Activated CD8-positive, alpha-beta memory T cell treated with anti-CD3 and anti-CD28 coated beads for 48 hours (primary cell): ENCODE measurements at places on chromosomes 16 and 17.
A peak's percentile ranks its signal among the peaks of the same experiment; 100 is the strongest.

DNA sequence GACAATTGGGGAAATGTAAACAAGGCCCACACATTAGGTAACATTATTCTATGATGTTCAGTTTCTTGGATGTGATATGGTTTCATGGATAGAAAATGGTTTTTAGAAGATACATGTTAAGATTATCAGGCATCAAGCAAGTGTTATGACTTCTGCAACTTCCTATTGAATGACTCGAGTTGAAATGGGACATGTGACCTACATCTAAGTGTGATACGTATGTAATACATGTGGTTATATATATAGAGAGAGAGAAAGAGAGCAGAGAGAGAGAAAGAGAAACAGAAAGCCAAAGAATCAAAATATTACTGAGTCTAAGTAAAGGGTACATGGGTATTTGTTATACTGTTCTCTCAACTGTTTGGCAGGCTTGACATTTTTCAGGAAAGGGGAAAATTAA is 1.7 kb downstream of the TMEM170A start:
- no peak for DNase-seq

- no peak for DNase-seq
These were observed 90.7 kb downstream of the PITPNC1 start for GRCh38 chr17:67467500-67468455.

DNA sequence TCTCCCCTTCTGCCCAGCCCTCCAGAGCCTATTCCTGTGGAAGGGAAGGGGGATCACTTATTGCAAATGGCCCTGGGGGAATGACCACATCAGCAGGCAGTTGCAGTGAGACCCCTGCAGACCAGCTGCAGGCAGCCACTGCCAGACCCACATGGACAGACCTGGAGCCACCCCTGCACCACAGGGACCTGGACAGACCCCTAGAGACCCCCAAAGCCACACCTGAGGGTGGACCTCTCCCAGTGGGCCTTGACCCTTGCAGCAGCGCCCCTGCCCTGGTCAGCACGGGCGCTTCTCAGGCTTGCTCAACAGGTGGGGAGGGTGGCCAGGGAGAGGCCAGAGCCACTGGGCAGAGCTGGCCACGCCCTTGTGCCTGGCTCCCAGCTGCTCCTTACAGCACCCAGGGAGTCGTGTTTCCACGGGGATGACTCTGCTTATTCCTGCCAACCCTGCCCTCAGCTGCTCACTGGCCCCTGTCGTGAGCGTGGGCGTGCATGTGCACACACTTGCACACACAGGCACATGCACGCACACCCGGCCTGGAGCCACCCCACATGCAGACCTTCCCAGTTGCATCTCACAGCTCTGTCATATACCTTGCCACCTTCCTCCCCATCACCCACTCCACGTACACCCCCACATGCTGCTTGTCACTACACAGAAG is 1.3 kb upstream of the SCN4A start:
- no peak for DNase-seq

- DNase-seq, result no peak
These were observed 63.7 kb upstream of the LYRM9 start for GRCh38 chr17:27956601-27957445.

GRCh38 chr17:17724307-17725010 is 43.2 kb downstream of the RAI1 start:
- DNase-seq, result no peak

DNA sequence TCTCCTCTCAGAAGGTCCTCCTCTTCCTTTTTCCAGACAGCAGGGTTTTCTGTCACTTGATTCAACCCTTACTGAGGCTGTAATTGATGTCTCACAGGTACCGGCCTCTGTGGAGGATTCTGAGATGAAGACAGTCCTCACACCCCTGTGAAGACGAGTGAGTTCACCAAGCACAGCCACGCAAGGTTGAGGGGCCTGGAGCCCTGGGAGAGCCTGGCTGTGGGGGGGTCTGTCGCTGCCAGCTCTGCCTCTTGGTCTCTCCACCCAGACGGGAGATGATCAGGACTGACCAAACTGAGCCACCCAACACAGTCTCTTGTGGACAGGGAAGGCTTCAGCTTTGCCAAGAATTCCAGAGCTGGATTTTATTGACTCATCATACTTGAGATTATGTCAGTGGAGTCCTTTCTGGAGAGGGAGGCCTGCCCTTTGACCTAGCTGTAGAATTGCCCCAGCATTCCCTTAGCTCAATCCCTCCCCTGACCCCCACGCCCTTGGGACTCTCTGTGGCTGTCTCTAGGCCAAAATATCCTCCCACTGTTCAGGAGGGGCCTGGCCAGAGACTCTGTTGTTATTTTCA is 51.1 kb upstream of the CRHR1 start:
- no peak for DNase-seq

GRCh38 chr16:678858-679813 is 1.1 kb upstream of the STUB1 start:
- no peak for DNase-seq

- DNase-seq, result no peak
These were observed 67.5 kb upstream of the KCTD5 start for GRCh38 chr16:2614761-2615191.

DNA sequence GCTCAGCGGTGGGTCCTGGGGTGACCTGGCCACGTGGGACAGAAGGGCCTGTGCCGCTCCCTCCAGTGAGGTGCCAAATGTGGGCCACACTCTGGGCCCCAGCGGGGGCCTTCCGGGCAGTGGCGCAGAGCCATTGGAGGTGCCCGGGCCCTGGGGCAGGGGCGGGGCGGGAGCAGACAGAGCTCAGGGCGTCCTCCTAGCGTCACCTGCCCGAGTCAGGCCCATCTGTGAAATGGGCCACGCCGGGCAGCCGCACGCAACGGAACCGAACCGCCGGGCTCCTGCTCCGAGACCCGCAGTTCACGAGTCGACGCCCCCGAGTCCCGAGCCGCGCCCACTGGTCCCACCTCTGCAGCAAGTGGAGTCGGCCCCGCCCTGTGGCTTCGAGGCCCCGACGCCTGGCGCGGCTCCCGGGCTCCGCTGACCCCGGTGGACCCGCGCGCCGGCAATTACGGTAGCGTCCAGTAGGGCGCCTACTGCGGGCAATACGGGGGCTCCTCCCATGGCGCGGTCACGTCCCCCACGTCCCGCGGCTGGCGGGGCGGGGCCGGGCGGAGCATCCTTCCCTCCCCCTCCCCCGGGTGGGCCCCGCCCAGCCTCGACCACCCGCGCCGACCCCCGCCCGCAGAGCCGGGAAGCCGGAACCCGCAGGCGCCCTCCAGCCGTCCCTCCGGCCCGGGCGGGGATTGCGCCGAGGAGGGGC is 1.9 kb downstream of the SLC16A3 start:
- DNase-seq, result no peak

DNA sequence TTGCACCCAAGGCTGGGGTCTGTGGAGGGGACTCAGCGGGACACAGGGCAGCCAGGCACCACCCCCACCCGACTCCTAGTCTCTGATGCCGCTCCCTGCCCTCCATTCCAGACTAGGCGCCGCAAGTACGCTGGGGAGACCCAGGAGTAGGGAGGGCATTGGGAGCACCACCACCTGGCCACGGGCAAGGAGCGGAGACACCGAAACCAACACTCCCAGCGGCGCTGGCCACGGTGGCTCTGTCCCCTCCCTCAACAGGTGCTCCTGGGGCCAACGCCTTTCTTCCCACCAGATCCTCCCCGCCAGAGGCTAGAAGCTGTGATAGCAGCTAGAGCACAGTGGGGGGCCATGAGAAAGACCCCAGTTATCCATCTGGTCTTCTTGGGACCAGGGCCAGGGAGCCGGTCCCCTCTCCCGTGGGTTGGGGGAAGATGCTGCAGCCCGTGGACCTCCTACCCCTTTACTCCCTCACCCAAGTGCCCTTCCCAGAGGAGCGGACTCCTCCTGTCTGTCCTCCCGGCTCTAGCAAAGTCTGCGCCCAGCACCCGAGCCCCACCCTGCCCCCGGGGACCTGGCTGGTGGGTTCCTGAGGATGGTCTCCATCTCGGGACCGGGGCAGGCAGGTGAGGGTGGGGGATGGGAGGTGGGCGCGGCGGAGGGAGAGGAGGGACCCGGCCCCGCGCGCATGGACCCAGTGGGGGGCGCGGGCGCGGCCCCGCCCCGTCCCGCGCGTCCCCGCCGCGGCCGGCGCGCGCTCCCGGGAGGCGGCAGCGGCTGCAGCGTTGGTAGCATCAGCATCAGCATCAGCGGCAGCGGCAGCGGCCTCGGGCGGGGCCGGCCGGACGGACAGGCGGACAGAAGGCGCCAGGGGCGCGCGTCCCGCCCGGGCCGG is at the start of gene SYNGR3:
TSS of gene SYNGR3 (plus strand) at position 762 of the 892 bp plus-strand sequence. CDS start 133 bp downstream, outside the sequence.
- no peak for DNase-seq

GRCh38 chr16:49788986-49789385 is 66.9 kb downstream of the ZNF423 start:
- no peak for DNase-seq

DNA sequence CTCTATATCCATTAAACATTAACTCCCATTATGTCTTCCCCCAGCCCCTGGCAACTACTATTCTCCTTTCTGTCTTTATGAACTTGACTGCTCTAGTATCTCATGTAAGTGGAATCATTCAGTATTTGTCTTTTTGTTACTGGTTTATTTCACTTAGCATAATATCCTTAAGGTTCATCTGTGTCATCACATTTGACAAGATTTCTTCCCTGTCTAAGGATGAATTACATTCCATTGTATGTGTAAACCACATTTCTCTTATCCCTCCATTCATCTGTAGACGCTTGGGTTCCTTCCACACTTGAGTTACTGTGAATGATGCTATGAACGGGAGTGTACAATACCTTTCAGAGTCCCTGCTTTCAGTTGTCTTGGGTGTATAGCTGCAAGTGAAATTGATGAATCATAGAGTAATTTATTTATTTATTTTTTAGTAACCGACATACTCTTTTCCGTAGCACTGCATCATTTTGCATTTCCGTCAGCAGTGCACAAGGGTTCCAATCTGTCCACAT is 399.7 kb upstream of the RBFOX1 start:
- DNase-seq, result no peak

DNA sequence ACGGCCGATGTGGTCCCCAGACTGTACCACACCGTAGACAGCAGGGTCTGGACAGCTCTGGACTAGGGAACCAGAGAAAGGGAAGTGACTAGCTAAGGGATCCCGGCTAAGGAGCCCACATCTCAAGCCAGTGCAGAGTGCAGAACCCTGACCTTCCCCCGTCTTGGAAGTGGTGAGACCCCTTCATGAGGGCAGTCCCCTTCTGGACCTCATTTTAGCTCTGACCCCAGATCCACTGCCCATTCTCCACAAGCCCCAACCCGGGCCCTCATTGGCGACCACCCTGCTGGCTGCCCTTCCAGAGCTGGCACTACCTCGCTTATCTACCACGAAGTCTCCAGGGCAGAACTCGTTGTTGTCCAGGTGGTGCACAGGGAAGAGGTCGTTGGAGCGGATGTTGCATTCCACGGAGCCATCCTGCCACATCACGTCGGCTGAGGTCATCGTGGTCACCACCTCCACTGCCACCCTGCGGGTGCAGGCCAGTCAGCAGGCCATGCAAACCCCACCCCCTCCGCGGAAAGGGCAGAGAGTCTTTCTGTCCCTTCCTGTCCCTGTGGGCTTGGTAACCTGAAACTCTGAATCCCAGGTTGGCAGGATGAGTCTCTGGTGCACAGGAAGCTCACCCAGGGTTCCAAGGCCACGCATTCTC is 14.2 kb downstream of the SPHK1 start:
- no peak for DNase-seq

GRCh38 chr17:77585142-77585860 is 373.2 kb upstream of the TNRC6C start:
- no peak for DNase-seq

DNA sequence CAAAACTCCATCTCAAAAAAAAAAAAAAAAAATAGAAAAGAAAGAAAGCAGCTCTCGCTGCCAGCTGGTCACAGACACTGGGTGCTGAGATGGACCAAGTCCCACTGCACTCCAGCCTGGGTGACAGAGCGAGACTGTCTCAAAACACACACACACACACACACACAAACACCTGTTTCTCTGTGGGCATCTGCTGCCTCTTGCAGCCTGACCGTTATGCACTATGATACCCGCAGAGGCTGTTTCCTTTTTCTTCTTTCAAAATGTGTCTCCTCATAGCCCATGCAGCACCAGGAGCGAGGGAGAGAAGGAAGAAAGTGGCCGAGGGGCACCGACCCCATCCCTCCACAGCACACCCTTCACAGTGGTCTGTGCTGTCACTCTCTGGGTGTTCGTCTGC is 36.9 kb upstream of the KLHDC4 start:
- no peak for DNase-seq

DNA sequence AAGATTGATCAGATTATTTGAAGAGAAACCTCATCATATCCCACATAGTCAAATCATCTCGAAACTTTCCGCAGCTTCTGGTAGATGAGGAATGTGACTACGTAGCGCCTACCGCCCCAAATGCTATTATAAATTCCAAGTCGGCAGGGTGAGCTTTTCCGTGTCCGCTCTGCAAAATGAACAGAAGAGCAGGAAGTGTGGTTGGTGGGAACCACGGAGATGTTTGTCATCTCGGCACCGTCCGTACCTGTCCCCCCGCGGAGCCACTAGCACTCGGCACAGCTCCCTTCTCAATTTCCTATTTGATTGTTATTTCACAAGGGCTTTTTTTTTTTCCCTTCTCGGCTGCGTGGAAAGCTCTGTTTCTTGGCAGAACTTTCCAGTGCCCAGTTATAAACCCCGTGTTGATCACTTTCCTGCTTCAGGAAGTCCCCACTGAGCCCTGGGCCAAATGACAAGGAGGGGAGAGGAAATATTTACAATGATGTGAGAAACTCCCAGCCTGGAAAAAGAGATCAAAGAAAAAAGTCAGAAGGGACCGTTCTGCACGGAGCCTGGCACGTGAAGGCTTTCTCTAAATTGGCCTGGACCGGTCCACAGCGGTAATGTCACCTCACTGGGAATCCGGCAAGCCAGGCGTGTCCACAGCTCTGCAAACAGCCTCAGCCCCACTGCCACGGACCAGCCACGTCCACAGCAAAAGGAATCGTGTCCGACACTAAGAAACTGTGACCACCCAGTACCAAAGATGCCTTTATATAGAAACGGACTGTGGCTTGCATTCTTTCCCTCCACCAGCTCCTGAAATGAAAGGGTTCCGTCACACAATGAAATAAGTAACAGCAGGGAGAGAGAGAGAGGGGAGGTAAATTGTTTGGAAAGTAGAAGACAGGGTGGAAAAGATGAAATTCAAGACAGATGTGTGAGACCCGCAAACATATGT is 65.0 kb downstream of the MRM3 start:
- no peak for DNase-seq

GRCh38 chr16:86988920-86989696 is 328.1 kb downstream of the C16orf95 start:
- no peak for DNase-seq

- DNase-seq, result no peak
These were observed 1.2 kb upstream of the METTL26 start for GRCh38 chr16:637081-638018.

GRCh38 chr16:71758293-71758760 is 33.8 kb upstream of the PHLPP2 start:
- no peak for DNase-seq

GRCh38 chr17:64580384-64581315 is 73.9 kb downstream of the CEP95 start:
- no peak for DNase-seq

- DNase-seq, result no peak
These were observed 477.4 kb downstream of the SLC39A11 start for GRCh38 chr17:72614871-72615626.

- no peak for DNase-seq
These were observed 65.0 kb downstream of the NCOR1 start for GRCh38 chr17:16150251-16150856.

- peak; percentile 59 for DNase-seq
These were observed 548 bp downstream of the HAGH start for GRCh38 chr16:1825864-1826690.
